ENCODE measurements at places on chromosomes 3 and 15.

GRCh38 chr3:72998466-72998865 lies 1.9 kb downstream of the PPP4R2 start:
- no peak for DNase-seq

DNA sequence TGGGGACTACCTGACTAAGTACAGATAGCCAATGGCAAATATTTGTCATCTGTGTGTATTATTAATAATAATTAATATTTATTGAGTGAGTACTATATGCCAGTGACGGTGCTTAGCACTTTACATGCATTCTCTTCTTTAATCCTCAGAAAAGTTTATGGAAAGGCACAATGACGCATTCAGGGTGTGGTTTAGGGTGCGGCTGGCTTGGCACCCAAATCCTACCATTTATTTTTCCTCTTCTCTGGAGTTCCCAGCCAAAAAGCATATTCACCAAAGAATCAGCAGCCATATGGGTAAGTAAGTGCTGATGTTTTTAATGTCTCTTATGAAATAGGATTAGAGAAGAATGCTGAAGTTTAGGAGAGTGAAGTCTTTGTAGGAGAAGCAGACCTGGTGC lies 140.4 kb upstream of the TP63 start:
- no peak for DNase-seq

DNA sequence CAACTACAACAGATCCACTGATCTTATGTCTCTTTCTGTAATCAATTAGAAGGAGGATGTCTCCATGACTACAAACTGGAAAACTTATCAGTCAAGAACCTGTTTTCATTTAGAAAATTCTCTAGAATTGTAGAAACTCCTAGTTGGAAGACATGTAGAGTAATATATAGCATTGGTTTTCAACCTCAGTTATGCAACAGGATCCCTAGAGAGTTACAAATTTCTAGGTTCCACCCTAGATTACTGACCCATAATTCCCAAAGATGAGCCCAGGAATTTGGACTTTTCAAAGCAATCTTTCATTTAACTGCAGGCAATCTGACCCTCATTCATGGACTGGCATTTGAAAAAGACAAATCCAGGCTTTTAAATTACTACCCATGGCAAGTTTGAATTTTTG lies 116.9 kb upstream of the RAP2B start:
- no peak for DNase-seq

DNA sequence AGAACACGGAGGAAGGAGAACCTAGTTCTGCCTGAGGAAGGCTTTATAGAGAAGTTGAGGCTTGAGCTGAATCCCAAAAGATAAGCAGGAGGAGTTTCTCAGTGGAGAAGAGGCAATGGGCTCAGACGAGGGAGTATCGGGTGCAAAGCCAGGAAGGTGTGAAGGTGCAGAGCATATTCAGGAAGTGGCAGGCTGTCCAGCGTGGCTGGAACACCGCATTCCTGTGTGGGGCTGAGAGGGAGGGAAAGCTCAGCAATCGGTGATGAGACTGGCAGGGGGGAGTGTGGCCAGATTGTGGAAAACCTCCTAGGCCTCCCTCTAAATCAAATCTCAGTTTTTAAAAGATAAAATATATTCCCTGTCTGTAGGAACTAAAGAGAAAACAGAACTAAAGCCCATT lies 63.0 kb downstream of the ARHGAP31 start:
- no peak for DNase-seq

DNA sequence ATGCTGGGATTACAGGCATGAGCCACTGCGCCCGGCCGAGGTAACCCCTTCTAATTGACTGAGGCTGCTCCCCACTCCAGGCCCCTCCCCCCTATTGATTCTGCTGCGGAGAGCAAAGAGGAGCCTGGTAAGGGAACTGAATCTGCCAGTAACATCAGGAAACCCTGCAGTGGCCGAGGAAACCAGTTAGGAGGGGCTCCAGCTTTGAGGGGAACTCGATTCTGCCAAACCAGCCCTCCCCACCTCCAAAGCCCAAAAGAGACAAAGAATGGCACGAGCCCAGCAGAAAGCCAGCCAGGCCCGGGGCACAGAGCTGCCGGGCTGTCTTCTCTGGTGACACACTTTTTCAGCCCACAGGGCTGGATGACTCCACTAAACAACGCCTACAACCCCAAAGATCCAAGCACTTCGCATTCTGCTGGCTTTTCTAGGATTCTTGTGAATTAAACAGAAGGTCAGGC lies 15.0 kb upstream of the ACAD9 start:
- DNase-seq, result no peak

DNA sequence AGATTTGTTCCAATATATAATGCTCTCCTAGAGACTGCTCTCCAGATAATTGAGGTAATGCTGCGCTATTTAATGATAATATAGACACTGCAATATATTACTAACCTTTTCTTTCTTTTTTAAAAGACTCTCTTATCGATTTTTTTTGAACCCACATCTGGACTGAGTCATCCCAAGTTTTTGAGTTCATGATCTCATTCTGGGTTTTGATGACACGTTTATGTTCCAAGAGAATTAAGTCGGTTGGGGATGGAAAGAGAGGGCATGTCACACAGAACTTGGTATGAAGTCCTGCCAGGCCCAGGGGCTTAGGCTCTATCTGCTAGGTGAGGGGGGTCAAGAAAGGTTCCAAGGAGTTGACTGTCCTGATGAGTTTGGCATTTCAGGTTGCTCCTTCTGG lies 431.1 kb downstream of the MFSD1 start:
- DNase-seq, result no peak

DNA sequence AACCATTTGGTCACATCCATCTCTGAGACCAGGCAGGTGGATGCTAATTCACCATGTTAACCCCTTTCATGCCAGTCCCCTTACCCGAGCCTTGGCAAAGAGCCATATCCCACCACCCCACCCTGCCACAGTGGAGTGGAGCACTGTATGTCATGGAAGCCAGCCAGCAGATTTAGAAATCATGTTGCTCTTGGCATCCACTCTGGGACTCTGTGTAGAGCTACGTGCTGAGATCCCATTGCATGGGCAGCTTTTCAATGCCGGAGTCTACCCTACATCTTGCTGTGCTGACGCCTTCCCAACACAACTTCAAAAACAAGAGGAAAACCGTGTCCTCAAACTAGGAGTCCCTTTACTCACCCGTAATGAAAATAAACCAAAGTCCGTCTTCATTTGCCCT lies 131.0 kb downstream of the NTRK3 start:
- DNase-seq, result no peak

GRCh38 chr15:38424101-38424552 lies 29.8 kb upstream of the FAM98B start:
- DNase-seq, result no peak

DNA sequence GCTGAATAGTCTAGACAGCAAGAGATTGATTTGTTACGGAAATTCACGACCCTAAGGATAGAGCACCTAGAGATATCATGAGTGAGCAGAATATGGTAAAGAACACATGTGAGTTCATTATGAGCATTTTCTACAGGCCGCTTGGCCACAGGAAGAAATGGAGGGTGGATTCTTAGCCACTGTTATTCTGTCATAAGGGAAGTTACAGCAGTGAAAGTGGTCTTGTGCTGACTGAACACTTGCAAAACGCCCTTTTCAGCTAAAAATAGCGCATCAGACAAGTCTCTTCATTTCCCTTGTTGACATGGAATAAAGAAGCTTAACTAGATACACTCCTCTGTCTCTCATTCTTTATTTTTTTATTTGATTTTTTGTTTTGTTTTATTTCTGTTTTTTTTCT lies 19.8 kb downstream of the DGKG start:
- no peak for DNase-seq

DNA sequence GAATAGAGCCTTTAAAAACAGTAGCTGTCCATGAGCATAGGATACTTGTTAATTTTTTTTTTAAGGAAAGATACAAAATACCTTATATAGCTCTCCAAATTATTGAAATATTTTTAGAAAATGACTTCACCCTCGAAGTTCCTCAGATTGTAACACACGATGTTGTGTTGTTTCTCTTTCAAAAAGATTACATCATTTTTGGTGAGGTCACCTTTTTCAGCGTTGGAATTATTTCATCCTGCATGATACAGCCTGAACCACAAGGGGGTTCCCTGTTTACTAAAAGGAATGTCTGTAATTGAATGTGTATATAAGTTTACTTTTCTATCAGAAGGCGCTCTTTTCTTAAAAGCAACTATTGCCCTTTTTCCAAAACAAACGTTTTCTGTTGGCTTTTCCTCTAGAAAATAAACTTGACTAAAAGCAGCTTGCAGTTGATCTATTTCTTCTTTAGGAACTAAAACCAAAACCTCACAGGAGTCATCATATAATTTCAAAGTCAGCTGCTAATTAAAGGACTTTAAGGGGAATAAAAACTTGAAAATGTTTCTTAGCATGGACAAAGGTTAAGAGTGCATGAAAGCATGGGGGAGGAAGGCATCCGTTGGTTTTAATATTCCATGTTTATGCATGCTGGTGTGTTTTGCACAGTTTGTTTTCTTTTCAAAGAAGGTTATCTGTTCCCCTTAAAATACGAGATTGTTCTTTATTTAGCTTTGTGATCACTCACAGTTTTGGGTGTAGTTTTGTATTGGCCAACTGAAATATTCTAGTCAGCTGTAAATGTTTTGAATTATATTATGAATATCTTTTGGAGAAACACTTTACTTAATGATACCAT lies 29.4 kb downstream of the LYSMD4 start:
- DNase-seq, result no peak

- no peak for DNase-seq
Observed at GRCh38 chr15:74783072-74783807, 1.4 kb downstream of the CSK start.

DNA sequence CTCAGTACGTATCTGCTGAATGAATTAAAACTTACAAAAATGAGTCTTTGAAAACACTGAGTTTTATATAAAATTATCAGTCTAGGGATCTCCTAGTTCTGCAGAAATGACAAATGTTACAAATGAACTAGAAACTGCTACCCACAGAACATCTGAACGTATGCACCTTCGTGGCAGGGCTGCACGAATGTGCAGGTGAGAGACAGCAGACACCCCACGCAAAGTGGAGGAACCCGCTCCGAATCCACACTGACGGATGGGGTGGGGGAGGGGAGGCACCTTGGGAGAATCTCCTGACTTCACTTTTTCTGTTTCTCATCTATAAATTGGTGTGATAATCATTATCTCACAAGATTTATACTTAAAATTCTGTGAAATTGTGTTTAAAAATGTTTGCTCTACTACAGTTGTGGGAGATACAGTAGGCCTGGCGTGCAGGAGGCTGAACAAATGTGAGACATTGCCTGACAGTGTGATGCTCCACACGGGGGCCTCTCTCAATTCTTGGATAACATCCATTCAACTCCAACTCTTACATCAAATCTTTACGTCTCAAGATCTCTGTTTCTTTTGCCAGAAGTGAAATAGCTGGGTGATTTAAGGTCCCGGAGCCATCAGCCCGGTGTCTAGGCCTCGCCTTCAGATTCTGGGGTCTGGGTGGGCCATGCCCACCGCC lies 86.9 kb downstream of the ATP10A start:
- no peak for DNase-seq

DNA sequence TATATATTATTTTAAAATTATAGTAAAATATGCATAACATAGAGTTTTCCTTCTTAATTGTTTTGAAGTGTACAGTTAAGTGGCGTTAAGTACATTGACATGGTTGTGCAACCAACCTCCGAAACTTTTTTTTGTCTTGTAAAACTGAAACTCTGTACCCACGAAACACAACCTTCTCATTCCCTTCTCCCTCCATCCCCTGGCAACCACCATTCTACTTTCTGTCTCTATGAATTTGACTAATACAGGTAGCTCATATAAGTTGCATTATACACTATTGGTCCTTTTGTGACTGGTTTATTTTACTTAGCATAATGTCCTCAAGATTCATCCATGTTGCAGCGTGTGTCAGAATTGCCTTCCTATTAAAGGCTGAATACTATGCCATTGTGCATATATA lies 179.4 kb downstream of the SATB1 start:
- DNase-seq, result no peak

DNA sequence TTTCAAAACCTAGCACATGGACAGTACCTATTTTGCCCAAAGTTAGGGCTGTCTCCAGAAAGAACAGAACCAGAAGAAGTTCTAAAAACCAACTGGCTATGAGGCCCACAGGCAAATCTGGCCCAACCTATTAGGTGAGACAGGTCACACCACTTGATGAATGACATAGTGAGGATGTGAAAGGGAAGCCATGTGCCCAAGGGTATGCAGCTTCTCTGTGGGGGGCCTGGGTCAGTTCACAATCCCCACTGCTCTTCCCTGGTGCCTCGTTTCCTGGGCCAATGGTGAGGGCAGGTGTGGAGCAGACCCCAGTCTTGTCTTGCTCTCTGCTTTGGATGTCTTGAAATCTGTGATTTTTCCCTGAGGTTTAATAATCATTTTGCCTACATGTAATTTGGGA lies 8.9 kb downstream of the INSYN1 start:
- no peak for DNase-seq

DNA sequence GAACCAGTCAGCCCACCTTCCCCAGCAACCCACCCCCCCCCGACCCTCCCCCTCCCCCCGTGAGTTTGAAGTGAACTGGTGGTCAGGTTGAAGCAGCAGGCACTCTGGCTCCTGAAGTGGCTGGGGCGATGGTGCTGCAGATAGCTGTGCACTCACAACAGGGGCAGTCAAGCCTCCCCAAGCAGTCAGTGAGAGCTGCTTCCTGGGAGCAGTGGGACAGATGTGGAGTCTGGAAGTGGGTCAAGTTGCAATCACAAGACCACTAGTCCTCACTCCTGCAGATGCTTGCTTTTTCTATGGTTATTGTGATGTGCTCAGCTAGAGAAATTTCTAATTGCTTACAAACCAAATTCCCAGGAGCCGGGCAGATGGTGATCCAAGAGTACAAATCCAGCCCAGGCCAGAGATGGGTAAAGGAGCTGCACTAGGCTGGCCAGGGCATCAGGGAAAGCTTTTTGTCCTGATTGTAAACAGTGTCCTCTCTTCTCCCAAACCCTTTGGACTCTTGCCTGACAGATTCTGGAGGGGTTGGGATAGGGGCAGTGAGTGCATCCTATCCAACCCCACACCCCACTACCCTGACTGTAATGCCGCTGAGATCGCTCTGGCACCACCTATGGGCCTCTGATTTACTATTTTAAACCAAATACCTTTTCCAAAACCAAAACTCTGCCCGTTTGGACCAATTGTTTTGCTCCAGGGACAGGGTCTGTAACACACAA lies 9.8 kb upstream of the CLPX start:
- DNase-seq, result no peak

GRCh38 chr3:75906555-75907112 lies 121.3 kb upstream of the ZNF717 start:
- no peak for DNase-seq

DNA sequence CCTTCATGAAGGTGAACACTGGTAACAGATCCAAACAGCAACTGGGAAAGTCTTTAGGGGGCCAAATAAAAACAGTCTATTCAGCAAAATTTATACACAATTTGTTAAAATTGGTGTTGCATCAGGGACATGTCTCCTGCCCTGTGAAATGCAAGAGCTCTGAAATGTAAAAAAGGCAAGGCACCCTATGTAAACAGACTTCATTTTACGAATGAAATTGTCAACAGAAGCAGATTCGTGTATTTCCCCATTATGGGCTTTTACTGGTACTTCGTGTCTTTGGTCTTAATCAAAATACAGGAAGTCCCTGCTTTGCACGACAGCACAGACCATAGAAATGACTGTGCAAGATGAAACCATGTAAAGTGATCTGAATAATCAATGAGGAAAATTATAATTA lies 127.3 kb upstream of the THBS1 start:
- no peak for DNase-seq
